AG20443 (cell line): ENCODE measurements at places on chromosomes 1 and 21.
A peak's percentile ranks its signal among the peaks of the same experiment; 100 is the strongest.

DNA sequence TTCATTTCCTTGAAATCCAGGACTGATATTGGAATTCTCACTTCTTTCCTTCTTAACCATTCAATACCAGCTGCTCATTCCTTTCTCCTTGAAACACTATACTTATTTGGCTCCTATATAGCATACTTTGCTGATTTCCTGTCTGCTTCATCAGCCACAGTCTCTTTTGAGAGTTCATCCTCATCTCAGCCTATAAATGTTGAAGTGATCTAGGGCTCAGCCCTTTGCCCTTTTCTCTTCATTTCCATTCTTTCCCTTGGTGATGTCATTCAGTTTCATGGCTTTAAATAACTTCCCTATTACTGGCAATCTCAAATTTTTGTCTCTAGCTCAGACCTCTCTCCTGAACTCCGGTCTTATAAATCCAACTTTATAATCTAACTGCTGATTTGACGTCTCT is 24.1 kb upstream of the RABGAP1L start:
- DNase-seq: no peak

DNA sequence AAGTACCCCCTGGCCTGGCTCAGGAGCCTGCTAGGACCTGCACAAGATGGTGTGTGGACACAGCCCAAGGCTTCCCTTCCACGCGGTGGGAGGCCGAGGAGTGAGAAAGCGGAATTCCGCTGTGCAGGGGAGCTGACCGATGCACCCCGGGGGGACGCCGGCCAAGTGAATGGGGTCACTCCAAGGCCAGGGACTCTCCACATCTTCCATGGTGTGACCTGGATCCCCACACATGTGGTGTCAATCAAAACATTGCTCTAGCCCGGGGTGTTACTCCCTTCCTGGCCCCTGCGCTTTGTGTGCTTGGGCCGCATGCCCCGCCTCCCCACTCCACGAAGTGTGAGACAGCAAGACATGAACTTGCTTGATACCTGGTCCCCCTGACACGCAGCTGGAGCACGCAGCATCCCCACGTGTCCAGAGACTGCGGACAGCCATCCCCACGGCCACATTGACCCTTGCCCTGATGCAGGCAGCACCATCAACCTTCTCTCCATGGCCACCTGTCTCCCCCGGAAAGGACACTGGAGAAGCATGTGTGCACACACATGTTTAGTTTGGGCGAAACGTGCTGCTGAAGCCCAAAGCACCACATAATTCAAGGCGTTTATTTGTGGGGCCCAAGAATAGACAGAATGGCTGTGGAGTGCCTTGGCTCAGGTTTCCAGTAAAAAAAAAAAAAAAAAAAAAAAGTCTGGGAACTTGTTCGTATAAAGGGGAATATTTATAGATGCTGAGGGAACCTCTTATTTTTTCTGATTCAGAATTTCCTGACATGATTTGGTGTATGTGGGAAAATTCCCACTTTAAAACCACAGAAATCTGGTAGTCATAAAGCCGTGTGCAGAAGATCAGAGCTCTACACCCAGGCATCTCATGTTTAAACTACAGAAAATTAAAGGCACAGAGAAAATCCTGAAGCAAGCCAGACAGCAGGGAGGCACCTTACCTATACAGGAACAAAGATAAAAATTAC is 171.7 kb downstream of the HUNK start:
- DNase-seq: peak; percentile 25

DNA sequence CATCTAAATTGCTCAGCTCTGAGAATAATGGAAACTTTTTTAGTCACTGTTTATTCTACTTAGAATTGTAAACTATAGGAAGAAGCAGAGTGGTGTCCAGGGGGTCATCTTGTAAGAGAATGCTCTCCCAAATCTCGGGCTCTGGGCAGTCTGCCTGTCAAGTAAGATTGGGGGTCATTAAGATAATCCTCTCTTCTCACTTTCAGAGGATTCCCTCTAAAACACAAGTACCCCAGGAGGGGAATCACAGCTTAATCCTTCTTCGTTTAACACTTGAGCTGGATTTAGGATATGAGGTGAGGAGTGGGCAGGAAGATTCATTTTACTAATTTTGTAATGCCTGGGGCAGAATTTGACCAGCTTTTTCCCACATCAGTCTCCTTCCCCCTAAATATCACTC is 81.2 kb downstream of the RPS6KA1 start:
- DNase-seq: no peak

DNA sequence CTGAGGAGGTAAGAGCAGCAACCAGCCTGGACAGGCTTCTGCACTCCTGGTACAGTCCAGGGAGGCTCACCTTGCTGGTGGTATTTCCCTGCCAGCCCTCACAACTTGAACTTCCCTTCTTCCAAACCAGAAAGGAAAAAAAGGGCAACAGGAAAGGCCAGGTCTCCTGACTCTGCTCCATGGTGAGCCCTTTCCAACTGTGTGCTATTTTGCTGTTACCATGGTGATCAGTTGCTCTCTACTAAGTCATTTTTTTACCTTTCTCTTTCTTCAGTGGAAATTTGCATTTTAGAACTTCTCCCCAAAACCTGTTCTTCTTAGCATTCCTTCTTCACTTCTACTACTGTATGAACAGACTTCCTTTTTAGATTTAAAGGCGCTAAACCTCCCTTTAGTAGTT is 164.3 kb downstream of the GRIK1 start:
- no peak for DNase-seq

GRCh38 chr1:16631248-16632043 is 18.1 kb upstream of the NBPF1 start:
- DNase-seq: no peak

GRCh38 chr1:248840946-248841345 is 2.9 kb downstream of the ZNF672 start:
- DNase-seq: no peak

GRCh38 chr1:150568594-150568966 is 10.8 kb downstream of the MCL1 start:
- no peak for DNase-seq

- DNase-seq: peak; percentile 21
These were observed 54.1 kb downstream of the RUNX1 start for GRCh38 chr21:34994766-34995631.

DNA sequence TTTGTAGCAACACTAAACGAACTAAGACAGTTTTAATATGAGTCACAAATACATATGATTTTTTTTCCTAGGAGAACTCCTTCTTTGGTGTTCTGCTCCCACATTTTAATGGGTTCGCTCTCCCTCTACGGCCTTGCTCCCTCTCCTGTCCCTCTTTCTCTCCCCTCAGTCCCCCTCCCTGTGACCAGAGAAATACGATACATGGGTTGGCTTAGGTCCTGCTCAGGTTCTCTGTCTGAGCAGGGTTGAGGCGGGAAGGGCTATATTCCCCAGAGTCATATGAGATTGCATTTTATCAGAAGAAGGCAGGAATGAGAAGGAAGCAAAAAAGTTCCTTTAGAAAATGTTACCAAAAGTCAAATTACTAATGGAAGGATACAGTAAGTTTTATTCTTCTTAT is 44.6 kb downstream of the UBE2U start:
- no peak for DNase-seq
